ENCODE measurements at places on chromosomes 3 and 15.
A peak's percentile ranks its signal among the peaks of the same experiment; 100 is the strongest.

DNA sequence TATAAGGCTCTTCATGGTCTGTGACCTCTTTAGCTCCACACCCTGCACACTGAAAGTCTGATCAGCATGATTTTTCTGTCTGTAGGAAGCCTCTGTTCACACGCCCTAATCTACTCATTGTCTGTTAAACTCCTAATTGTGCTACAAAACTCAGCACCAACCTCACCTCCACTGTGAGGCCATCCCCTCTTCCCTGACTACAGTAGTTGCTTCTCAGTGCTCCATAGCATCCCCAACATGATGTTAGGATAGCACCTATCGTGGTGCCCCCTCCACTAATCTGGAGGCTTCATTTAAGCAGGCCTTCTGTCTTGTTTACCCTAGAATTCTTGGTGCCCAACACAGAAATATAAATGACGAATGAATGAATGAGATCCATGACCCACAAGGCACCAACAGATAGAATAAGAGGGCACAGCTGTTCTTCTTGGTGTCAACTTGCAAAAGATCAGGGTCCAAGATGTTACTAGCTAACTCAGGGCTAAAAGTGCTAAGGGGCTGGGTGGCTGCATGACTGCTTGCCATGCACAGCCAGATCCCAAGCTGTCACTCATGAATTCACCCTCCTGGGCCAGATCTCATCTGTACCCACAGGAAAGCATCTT lies 55.2 kb upstream of the HEG1 start:
- no peak for DNase-seq

GRCh38 chr15:25742776-25743547 lies 120.2 kb downstream of the ATP10A start:
- DNase-seq, result no peak

DNA sequence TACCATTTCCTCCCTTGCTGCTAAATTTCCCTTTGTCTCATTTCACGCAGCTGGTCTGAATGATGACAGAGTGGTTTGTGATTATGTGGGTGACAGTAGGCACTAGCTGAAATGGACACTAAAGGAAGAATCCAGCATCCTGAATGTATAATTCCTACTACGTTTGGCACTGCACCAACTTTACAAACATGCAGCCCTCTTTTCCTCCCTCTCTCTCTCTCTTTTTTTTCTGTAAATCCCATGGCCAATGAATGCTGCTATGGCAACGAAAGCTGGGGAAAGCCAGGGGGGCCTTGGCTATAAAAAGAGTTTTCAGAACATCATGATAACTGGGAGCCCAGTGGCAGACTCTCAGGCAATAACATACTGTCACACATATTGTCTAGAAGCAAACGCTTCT lies 367.2 kb upstream of the AGTR1 start:
- DNase-seq, result no peak

- no peak for DNase-seq
Observed at GRCh38 chr15:31361764-31362515, 35.3 kb downstream of the KLF13 start.

DNA sequence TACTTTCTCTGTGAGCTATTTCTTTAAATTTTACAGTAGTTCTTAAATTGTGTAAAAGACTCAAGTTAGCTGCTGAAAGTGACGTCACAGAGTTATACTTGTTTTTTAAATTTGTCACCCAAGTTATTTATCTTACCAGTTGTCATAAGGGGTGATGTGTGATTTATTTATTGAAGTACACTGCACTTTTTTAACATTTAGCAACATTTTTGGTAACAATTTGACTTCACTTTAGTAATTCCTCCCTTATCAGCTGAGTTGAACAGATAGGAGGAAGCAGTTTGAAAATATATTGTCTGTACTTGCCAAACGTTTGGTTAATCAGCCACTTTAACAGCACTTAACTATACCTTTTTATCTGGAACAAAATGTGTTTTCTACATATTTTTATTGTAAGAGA lies 3.8 kb downstream of the STT3B start:
- DNase-seq, result no peak

DNA sequence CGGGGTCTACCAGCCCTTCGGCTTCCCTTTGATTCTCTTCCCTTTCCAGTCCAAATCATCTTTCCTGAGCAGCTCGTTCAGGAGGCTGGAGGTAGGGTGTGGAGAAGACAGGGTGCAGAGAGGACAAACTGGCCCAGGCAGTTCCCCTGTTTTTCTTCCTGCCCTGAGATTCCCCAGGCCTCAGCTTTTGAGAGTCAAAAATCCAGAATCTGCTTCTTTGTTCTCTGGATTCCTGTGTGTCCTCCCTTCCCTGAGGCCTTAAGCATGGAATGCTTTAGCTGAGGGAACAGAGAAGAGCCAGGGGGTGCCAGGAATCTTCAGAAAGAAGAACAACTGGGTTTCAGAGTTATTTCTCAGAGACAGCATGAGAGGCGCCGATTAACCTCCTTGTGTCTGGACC lies 26.7 kb upstream of the LRTM1 start:
- DNase-seq, result no peak

- no peak for DNase-seq
Observed at GRCh38 chr3:27342267-27342666, 26.9 kb downstream of the NEK10 start.

- no peak for DNase-seq
Observed at GRCh38 chr3:172553526-172554252, 30.5 kb upstream of the TNFSF10 start.

GRCh38 chr3:156465194-156465593 lies 89.7 kb downstream of the SSR3 start:
- DNase-seq, result no peak

GRCh38 chr3:141844108-141844507 lies 32.3 kb upstream of the ATP1B3 start:
- DNase-seq, result no peak

DNA sequence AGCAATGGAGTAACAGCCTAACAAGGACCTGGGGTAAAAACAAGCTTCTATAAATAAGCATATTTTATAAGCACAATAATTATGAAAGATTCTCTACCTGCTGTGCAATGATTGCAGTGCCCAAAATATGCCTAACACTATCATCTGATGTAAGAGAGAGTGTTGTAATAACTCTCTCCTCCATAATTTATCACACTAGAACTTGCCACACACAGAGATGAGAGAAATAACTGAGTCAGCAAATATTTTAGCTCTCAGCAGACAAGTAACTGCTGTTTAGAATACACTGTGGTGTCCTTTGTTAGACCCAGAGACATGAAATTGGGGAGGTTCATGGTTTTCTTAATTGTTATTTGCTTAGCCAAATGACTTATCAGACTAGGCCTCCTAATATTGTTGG lies 105.3 kb upstream of the ACP3 start:
- no peak for DNase-seq

DNA sequence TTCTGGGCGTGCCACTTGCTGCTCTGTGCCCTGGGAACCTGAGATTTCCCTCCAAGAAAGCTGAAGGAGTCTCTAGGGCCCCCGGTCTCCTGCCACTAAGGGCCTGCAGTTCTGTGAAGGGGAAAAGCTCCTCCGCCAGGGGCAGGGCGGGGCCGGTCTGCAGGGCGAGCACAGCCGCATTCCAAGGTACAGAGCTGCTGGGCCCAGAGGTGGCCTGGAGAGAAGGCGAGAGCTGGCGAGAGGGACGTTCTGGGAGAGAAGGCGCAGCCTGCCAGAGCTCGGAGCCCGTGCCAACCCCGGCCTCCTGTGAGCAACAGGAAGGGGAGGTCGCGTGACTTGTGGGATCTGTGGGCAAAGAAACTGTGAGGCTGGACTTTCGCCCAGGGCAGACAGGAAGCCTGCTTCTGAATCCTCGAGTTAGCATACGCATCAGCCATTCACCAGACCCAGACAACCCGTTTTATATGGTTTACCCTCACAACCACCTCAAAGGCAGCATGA lies 500.4 kb downstream of the SHQ1 start:
- DNase-seq, result peak; percentile 16

- DNase-seq, result no peak
Observed at GRCh38 chr3:96182756-96183155, 631.6 kb upstream of the EPHA6 start.

Data from activated T-cell treated with anti-CD3 and anti-CD28 coated beads for 4 hours (primary cell).